ENCODE measurements at places on chromosomes 16 and 17. TPM values are rescaled to one million over a fixed set of nuclear protein-coding genes. Genes with fewer than 3 reads are reported as not detected.

DNA sequence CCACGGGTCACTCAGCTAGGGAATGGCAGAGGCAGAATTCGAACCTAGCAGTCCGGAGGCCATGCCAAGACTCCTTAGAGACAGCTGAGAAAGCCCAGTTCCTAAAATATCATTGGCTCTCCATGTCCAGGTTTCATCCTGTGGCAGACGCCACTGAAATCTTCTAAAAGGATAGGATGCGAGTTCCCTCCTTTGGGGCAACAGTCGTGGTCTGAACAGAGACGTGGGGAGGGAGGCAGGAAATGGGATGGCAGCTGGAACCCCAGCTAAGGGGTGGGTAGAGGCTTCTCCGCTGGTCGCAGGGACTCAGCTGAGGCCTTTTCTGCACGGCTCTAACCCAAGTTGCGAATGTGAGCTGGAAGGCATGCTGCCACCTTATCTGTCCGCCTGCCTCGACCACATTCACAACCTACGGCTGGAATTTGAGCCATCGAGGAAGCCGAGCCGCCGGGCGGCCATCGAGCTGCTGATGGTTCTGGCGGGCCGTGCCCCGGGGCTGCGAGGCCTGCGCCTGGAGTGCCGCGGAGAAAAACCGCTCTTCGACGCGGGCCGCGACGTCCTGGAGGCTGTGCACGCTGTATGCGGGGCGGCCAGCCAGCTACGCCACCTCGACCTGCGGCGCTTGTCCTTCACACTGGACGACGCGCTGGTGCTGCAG is 1.9 kb upstream of the HSF4 start:
- DNase-seq: no peak

Gene CCL2
- 22.4 TPM for polyA plus RNA-seq

Gene HELZ
- 37.1 TPM for polyA plus RNA-seq

- no peak for DNase-seq
These were observed 39.8 kb upstream of the TMC5 start for GRCh38 chr16:19377864-19378263.

- DNase-seq: no peak
These were observed 11.9 kb downstream of the NFATC3 start for GRCh38 chr16:68097088-68097487.

DNA sequence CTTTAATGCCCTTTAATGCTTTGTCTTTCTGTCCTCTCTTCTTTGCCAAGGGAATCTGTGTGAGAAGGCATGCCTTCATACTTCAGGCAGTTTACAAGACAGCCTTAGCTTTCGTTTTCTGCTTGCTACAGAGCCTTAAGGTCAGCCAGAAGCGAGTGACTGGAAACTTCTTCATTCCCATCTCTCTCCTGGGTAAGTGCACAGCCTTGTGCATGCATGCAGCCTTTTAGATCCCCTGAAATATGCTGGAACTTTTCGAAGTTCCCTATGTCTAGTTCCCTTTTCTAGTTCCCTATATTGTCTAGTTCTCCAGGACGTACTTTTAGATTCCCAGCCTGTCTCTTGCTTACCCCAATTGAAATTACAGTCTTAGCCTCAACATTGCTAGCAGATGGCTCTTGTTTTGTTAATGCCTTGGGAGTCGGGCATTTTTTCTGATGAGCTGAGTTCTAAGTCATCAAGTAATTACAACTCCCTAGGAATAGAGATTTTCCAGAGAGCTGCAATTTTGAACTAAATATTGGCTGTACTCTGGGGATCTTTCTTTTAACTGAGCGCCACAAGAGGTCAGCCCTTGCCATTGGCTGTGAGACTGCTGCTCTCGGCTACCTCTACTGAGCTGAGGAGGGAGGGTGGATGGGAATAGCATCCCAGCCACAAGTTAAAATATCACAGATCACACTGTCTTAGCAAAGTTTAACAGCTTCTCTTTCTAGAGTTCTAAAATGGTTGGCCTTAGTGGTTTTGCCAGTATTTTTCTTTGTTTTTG is 22.7 kb upstream of the PPM1D start:
- DNase-seq: no peak

Gene CHST5
- polyA plus RNA-seq: 0.32 TPM

Gene VMO1
- 0.64 TPM for polyA plus RNA-seq

GRCh38 chr16:4239682-4240175 is 2.2 kb downstream of the SRL start:
- no peak for DNase-seq

- DNase-seq: no peak
These were observed at the start of gene KRT10 for GRCh38 chr17:40822132-40822812. TSS of gene KRT10 (minus strand) at chr17:40822614. CDS start at chr17:40822585, 29 bp downstream.

- DNase-seq: no peak
These were observed 115.4 kb downstream of the SALL1 start for GRCh38 chr16:51035711-51036110.

Gene SULT1A2
- polyA plus RNA-seq: 2.3 TPM

Data from left renal cortex interstitium (tissue), 4 donors.